ELF-1 (cell line): ENCODE measurements at places on chromosomes 7 and 10.

DNA sequence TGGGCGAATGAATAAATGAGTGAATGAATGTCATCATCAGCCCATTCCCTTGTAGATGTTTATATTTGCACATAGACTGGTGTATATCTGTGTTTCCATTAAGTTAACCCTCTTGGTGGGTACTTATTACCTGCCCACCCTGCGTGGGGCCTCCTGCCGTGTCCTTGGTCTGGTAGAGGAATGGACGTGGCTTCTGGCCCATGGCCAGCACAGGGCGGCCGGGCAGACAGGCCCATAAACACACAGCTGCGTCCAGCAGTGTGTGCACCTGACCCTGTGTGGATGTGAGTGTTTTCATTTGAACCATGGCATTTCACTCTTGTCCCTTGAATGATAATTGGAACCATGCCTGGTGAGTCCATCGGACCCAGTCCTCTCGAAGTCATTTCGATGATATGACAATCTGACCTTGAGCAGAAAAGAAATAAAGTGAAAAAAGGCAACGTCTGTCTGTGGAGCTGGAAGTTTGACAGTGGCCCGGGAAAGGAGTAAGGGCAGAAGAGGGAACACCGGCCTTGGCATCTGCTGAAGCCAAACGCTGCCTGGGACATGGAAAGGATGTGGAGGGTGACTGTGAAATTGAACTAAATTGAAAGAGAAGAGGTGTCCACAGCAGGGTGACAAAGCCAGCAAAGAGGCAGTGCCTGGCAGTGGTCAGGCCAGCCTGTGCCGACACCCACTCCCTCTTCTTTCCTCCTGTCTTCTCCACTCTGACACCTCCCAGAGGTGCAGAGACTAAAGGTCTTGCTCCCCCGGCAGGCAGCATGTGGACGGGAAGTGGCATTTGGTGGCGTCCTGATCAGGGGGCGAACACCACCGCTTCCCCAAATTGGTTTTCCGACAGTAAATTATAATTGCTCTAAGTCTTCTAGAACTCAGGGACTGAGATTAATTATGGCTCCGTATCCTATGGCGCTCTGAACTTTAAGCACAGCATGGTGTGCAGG lies 199.0 kb upstream of the ZMIZ1 start:
- DNase-seq: no peak

- no peak for DNase-seq
Observed at GRCh38 chr7:47553309-47553708, 28.6 kb downstream of the TNS3 start.

DNA sequence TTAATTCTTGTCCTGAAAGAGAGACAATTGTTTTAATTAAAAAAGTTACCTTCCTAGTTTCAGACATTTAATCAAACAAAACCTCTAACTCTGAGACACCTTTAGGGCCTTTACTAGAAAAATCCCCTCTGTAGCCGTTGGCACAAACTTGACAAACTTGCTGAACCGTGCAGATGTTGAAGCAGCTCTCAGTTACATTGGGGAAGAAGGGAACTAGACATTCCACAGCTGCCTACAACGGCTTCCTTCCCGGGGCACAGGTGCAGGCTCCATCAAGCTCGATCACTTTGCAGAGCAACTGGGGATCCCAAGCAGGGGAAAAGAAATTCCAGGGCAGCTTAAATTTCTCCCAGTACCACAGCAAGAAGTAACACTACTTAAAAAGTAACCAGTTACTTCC lies 141.3 kb downstream of the SKAP2 start:
- DNase-seq: peak; percentile 35

GRCh38 chr10:47238331-47239095 lies 61.5 kb upstream of the GDF10 start:
- no peak for DNase-seq
